ENCODE measurements at places on chromosomes 1 and 21. TPM values are rescaled to one million over a fixed set of nuclear protein-coding genes. Genes with fewer than 3 reads are reported as not detected.

DNA sequence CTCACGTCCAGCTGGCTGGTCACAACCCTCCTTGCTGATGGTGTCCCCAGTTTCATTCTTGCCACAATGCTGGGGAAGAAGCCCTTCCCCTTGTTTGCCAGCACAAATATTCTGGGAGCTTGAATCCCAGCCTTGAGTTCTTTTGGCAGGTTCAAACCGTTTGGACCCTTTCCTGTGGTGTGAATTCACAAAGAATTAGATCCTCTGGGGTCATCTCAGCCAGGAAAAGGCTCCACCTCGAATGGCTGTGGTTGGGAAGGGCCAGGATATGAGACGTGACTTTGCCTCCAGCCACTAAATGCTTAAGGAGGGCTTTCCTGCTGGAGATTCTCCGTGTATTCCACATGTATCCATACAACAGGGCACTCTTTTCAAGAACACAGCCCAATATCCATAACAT, 66.9 kb downstream of the MRPL37 start:
- DNase-seq, result no peak

- no peak for DNase-seq
These were observed 193.8 kb downstream of the KCNH1 start for GRCh38 chr1:210940081-210940617.

DNA sequence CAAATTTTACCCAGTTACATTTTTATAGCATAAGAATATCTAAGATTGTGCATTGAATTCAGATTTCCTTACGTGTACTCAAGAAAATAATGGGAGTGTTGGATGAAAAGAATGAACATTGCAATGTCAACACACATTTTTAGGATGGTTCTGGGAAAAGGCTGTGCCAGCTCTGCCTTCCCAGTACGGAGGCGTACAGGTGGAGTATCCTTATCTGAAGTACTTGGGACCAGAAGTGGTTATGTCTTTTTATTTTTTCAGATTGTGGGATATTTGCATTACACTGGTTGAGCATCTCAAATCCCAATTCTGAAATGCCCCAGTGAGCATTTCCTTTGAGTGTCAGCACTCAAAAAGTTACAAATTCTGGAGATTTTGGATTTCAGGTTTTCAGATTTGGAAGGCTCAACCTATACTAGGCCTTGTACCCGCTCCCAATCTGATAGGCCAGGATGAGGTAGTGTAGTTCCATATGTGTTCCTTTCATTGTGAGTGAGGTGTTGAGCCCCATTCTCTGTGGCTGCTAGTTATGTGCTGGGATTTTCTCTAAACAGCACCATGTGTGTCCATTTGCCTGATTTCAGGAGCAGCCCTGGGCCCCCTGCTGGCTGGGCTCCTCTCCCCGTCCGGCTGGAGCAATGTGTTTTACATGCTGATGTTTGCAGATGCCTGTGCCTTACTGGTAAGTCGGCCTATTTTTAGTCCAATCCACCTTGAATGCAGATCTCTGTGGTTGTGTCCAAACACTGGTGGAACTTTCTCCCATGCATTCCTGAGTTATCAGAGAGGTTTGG, 60.8 kb downstream of the SLC37A1 start:
- peak; percentile 47 for DNase-seq

GRCh38 chr21:14736672-14737071, 190.6 kb upstream of the SAMSN1 start:
- DNase-seq, result no peak

DNA sequence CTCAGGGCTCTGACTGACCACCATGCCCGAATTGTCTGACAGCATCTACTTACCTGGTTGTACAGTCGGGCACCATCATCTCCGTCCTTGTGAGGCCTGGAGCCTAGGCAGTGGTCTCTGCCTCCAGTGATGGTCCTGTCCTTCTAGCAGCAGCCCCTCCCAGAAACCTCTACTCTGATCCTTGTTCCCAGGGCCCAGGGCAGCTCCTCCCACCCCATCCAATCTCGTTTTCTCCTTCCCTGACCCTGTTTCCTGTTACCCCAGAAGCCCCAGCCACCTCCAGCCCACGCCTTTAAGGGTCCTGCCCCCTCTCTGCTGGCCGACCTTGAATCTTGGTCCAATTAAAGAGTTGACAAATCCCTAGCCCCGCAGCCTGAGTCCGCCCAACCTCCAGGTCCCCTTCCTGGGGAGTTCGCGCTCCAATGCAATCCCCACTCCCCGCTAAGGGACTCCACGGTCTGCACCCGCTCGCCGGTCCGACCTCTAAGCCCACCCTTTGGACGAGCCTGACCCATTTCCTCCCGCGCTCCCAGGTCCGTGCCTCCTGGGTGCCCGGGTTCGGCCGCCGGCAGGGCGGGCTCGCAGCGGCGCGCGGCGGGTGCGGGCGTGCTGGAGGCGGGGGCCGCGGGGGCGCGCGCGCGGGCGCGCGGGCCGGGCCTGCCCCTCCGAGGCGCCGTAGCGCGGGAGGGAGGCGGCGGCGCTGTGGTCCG, at the start of gene B4GALT2:
Gene B4GALT2, plus strand, starts transcription at position 660 of the 710 bp plus-strand sequence. CDS start 1,951 bp downstream, outside the sequence.
- peak; percentile 63 for DNase-seq

- DNase-seq, result no peak
These were observed 61.3 kb downstream of the CDK18 start for GRCh38 chr1:205565799-205566198.

Gene ZBED6
- total RNA-seq, result 17.0 TPM

Gene ALDH9A1
- 104 TPM for total RNA-seq
